Epithelial cell of alveolus of lung (primary cell): ENCODE measurements at places on chromosomes 12 and 14. TPM values are rescaled to one million over a fixed set of nuclear protein-coding genes. Genes with fewer than 3 reads are reported as not detected.

The C12orf75 gene
- 12.9 and 131 TPM in 2 replicates for total RNA-seq

The PRB2 gene
- not detected in 2 replicates for total RNA-seq

The RNASE3 gene
- not detected in 2 replicates for total RNA-seq

The TSFM gene
- total RNA-seq = 22.7 and 28.4 TPM in 2 replicates

The CLEC14A gene
- 3.4 and 8.1 TPM in 2 replicates for total RNA-seq

The SLC39A2 gene
- 0.32 TPM in 1 of 2 replicates, not detected in the other for total RNA-seq

The DBX2 gene
- total RNA-seq = not detected in 2 replicates

The GLT8D2 gene
- total RNA-seq = 8.2 and 13.1 TPM in 2 replicates

The E2F7 gene
- 4.6 and 10.3 TPM in 2 replicates for total RNA-seq

The PLEKHG7 gene
- total RNA-seq = 0.13 TPM in 1 of 2 replicates, not detected in the other

The NR2C1 gene
- total RNA-seq = 16.9 and 26.1 TPM in 2 replicates

The IL22 gene
- total RNA-seq = not detected in 2 replicates

The PPP4R4 gene
- 1.6 and 8.5 TPM in 2 replicates for total RNA-seq

The RAB3IP gene
- total RNA-seq = 1.1 and 3.0 TPM in 2 replicates

The GUCY2C gene
- not detected in 2 replicates for total RNA-seq

The DNAI7 gene
- total RNA-seq = 0.24 TPM in 1 of 2 replicates, not detected in the other

The FAIM2 gene
- total RNA-seq = 3.5 and 15.8 TPM in 2 replicates

The KRT3 gene
- not detected in 2 replicates for total RNA-seq

The MSRB3 gene
- 14.8 and 29.7 TPM in 2 replicates for total RNA-seq

The RPS6KL1 gene
- 2.1 TPM in 1 of 2 replicates, not detected in the other for total RNA-seq

The IAPP gene
- total RNA-seq = not detected in 2 replicates

The TEDC1 gene
- 8.2 and 11.6 TPM in 2 replicates for total RNA-seq

The EML5 gene
- under 0.01 TPM in 1 of 2 replicates, not detected in the other for total RNA-seq

The GPR162 gene
- total RNA-seq = 2.1 and 20.3 TPM in 2 replicates

The MYO1H gene
- total RNA-seq = not detected in 2 replicates

The GLIPR1L1 gene
- not detected in 2 replicates for total RNA-seq

The CIT gene
- 8.3 and 12.3 TPM in 2 replicates for total RNA-seq

The CMTM5 gene
- 2.2 TPM in 1 of 2 replicates, not detected in the other for total RNA-seq

The TEX52 gene
- not detected in 2 replicates for total RNA-seq

The TAS2R7 gene
- not detected in 2 replicates for total RNA-seq

The KRT5 gene
- 2.0 and 4.1 TPM in 2 replicates for total RNA-seq

The GYS2 gene
- total RNA-seq = not detected in 2 replicates

The HRK gene
- not detected in 2 replicates for total RNA-seq

The SOCS4 gene
- total RNA-seq = 11.1 and 14.7 TPM in 2 replicates

The PLBD1 gene
- total RNA-seq = 2.8 and 6.6 TPM in 2 replicates

The SSTR1 gene
- 0.26 and 0.72 TPM in 2 replicates for total RNA-seq

The SLC2A13 gene
- 8.4 and 27.4 TPM in 2 replicates for total RNA-seq

The HCAR1 gene
- total RNA-seq = 0.08 and 0.13 TPM in 2 replicates

The KRT72 gene
- total RNA-seq = not detected in 2 replicates
